ENCODE measurements at places on chromosomes 2 and 18. TPM values are rescaled to one million over a fixed set of nuclear protein-coding genes. Genes with fewer than 3 reads are reported as not detected.

Gene TMEM247
- not detected for polyA plus RNA-seq

Gene CXCR4
- polyA plus RNA-seq, result 4,468 TPM

Gene FASTKD2
- 20.9 TPM for polyA plus RNA-seq

Gene MAB21L4
- not detected for polyA plus RNA-seq

Gene TUBB6
- polyA plus RNA-seq, result 46.8 TPM

Gene CAPN14
- not detected for polyA plus RNA-seq

Gene C2orf74
- polyA plus RNA-seq, result 37.4 TPM

Gene MYO5B
- polyA plus RNA-seq, result not detected

Gene DYSF
- polyA plus RNA-seq, result not detected

Gene UCN
- 1.4 TPM for polyA plus RNA-seq

Gene PID1
- not detected for polyA plus RNA-seq

Gene FAM110C
- polyA plus RNA-seq, result not detected

Gene TTN
- 2.9 TPM for polyA plus RNA-seq

Gene ABCG5
- not detected for polyA plus RNA-seq

Measured in naive B cell (primary cell).